ENCODE measurements at places on chromosomes 7 and 10.

GRCh38 chr7:26627221-26627620 lies 237.2 kb downstream of the SKAP2 start:
- DNase-seq: no peak

GRCh38 chr10:103184615-103185014 lies 8.5 kb downstream of the NT5C2 start:
- no peak for DNase-seq

GRCh38 chr10:497898-498451 lies 191.5 kb downstream of the DIP2C start:
- DNase-seq: no peak

DNA sequence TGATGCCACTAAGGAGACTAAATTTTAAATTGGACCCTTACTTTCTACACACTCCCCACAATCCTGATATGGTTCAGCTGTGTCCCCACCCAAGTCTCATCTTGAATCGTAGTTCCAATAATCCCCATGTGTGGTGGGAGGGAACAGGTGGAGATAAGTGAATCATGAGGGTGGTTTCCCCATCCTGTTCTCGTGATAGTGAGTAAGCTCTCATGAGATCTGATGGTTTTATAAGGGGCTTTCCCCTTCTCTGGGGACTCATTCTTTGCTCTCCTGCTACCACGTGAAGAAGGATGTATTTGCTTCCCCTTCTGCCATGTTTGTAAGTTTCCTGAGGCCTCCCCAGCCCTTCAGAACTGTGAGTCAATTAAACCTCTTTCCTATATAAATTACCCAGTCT lies 18.4 kb upstream of the BET1 start:
- DNase-seq: no peak

- DNase-seq: no peak
These were observed 237.8 kb upstream of the GALNT17 start for GRCh38 chr7:70893971-70894715.

DNA sequence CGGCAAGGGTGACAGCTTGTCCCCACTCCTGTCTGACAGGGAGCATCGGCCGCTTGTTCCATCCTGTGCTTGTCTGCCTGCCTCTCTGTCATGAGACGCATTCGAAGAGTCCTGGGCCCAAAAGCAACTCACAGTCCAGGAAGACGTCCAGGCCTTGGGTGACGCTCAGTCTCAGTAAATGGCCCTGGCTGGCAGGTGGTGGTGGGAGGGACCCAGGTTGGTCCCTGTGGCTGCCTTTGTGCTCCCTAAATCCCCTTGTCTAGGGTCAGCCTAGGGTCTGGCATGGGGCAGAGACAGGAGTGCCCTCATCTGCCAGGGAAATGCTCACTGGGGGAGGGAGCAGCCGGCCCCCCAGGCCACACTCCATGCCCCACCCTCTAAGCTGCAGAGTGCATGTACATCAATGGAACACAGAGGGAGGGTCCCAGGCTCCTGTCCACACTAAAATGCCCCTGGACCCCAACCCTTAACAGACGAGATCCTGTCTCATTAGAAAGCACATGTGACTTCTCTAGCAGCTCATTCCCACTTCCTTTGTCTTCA lies 295.2 kb upstream of the ZNF32 start:
- no peak for DNase-seq

DNA sequence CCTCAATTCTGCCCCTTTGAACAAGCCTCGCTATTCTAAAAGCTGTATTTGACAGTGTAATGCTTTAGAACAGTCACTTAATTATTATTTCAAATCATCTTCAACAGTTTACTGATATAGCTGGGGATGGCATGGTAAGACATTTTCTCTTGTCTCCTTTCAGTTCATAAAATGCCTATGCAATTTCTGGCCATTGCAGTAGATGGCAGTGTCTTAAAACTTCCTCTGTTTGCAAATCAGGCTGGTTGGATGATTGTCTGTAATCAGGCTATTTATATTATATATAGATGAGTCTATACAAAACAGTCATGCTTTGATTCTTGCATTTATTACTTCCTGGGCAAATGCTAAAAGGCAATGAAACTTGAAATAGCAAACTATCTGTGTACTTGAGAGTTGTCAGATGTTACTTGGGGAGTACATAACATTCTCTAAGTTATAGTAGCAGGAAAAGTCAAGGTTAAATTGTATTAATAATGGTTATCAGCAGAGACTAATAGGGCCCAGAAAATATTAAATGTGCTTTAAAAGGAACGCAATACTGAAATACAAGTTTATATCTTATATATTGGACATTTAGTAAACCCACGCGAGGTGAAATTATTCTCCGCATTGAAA lies 55.5 kb upstream of the LHFPL3 start:
- no peak for DNase-seq

- no peak for DNase-seq
These were observed 23.0 kb upstream of the CEP41 start for GRCh38 chr7:130463553-130464434.

DNA sequence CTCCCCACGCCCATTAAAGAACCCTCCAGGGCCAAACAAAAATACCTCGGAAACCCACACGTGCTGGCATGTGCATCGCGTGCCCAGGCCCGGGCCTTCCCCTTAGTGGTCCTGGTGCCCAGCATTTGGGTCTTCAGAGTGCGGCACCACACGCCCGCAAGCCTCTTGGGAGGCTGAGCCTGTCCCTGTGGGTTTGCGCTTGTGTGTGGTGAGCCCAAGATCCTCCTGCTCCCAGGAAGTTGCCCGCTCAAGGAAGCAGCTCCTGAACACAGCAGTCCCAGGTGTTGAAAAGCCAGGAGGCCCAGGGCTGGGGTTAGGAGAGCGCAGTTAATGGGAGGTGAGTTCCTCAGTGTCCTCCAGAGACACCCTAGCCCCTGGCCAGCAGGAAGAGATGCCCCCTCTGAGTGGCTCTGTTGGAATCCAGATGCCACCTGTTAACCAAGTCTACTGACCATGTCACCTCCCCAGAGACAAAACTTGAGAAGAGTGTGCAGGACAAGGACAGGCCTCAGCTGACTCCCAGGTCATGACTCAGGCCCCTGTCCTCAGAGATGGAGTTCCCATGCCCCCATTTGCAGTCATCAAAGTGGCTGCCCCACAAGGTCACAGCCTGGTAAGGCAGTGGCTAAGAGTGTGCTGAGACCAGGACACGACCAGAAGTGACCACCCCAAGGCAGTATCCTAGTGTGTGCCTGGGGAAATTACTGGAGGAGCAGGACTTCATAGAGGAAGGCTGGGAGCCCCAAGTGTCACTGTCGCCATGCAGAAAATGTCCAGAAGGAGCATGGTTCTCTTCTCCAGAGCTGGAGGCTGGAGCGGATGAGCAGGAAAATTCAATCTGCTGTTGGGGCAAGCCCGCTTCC lies 5.2 kb downstream of the FZD9 start:
- no peak for DNase-seq

DNA sequence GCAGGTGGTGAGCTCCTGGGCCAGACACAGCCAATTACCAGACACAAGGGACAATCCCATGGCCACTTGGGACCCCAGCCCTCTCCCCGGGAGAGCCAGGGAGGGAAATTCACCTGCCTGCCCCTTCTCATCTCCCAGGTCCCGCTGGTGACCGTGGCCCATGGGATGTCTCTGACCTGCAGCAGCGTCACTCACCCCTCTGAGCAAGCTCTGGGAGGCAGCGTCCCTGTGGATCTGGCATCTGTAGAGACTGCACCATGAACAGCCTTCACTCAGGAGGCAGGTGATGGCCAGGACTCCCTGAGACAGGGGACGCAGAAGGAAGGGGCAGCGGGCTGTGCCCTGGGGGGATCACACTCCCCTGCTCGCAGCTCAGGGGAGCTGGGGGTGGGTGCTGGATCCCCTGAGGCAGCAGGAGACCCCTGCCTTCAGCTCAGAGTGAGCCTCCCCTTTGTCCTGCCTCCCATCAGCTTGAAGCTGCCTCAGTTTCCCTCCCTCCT lies 90.8 kb downstream of the FOXL3 start:
- no peak for DNase-seq

Measured in PC-9 (cell line).